ENCODE measurements at places on chromosomes 2 and 18.

DNA sequence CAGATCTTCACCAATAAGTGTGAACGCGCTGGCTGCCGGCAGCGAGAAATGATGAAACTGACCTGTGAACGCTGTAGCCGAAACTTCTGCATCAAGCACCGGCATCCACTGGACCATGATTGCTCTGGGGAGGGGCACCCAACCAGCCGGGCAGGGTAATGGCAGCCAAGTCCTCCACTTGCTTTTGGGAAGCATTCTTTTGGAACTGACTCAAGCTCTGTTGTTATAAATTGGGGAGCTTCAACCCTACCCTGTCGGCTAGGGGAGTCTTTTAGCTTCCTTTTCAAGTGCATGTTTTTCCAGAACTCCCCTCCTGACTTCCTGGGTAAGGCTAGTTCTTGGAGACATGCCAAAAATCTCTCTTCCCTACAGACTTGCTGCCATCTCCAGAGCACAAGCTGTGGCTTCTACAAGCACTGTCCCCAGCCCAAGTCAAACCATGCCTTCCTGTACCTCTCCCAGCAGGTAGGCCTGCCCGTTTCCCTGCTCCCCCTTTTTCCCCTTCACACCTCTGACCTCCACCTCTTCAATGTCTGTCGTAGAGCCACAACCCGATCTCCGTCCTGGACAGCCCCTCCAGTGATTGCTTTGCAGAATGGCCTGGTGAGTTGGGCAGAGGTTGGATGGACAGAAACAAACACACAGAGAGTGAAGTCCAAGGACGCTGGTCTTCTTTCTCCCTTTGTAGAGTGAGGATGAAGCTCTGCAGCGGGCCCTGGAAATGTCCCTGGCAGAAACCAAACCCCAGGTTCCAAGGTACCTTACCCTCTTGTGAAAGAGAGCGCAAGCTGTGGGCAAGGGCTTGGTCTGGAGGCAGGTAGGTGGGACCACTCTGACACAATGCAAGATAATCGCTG is 1.5 kb downstream of the ZFAND2B start:
- DNase-seq, result no peak

- DNase-seq, result no peak
Measured at GRCh38 chr2:189635353-189635752, 25.9 kb upstream of the ASNSD1 start.

DNA sequence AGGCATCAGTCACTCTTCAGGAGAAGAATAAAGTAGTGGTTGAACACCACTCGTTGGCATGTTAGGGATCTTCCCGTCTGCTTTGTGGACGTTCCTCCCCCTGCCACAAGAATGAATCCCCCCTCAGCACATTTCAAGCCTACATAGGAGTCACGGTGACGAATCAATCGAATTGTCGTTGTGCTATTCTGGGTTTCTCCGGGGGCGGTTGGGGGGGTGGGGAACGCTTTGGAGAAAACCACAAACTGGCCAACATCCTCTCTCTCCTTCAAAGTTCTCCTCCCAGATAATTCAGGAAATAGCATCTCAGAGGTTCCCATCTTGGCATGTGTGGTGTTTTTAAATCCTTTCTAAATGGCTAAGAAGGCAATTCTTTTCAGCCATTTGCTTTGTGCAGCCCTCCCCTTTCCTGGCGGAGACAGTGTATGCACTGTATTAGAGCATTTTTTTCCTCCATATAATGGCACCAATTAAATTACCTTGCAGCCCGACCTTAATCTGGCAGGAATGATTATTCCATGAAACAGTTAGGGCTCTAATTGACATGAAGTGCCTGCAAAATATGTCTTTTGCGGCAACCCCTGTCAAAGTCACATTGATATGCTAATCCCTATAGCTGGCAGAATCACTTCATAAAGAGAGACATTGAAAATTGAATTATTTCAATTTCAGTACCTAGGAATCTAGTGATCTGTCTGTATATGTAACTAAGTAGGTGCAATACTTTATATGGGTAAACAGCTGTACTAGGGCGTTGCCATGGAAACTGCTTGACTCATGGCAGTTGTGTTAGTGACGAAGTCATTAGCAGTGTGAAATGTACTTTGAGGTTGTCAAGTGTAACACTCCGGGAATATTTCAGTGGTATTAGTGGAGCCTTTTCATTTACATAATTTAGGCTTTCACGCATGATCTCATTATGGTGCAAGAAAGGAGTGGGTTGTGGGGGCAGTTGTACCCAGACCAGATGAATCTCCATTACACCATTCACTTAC is 323.4 kb upstream of the SLC14A2 start:
- DNase-seq, result no peak

DNA sequence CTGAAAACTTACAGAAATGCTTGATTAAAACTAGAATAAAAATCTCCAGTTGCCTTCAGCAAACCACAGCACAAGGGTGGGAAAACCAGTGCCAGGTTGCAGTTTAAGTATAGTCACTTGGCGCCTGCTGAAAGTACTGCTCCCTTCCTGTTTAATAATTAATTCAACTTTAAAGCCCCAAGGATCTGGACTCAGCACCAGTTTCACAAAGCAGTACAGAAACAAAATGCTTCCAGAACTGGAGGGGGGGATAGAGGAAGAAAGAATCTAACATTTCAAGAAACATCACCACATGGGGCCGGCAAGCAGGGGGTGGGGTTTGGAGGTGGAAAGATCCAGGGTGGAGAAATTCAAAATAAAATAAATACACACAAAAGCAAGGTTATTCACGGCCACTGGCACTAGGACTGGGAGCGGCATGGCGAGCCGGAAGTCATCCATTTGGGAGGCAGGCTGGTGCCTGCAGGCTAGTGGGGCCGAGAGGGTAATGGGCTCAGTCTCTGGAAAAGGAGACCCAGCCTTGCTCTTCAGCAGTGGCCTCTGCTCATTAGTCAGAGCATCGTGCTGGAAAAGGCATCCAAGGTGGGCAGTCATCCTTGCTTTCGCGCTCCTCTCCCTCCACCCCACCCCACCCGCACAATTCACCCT is 85.8 kb downstream of the POU3F3 start:
- no peak for DNase-seq

DNA sequence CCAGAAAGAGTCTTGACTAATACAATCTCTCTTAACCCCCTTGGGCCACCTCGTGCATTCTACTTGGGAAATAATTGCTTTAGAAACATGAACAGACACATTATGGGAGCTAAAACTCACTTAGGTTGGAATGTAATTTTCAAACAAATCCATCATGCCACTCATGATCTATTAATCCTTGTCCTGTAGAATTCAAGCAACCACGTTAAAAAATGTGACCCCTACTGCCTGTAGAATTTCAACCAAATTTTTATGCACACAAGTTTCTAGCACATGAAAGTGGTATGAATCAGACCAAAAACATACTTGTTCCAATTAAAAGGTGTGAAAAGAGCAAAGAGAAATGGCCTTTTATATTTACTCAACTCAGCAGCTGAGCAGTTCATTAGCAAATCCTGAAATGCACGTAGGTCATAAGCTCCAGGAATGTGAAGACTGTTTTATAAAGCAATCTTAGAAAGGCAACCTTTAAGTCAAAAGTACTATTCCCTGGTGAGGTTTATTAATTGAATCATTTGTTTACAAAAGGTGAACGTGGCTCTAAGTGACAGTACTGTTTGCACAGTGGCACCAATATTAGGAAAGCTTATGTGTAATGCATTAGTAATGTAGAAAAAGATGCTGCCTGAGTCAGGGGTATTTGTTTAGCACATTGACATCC is 459.4 kb upstream of the UBE2E3 start:
- no peak for DNase-seq

- DNase-seq, result no peak
Measured at GRCh38 chr2:950080-950966, at the start of gene SNTG2. SNTG2 (plus strand) TSS chr2:950849; CDS start chr2:950997, 148 bp downstream.
